Stimulated activated CD8-positive, alpha-beta memory T cell treated with anti-CD3 and anti-CD28 coated beads, Interleukin-2, amount 100 ng/mL, for 1 hour (primary cell): ENCODE measurements at places on chromosomes 6 and 20.

DNA sequence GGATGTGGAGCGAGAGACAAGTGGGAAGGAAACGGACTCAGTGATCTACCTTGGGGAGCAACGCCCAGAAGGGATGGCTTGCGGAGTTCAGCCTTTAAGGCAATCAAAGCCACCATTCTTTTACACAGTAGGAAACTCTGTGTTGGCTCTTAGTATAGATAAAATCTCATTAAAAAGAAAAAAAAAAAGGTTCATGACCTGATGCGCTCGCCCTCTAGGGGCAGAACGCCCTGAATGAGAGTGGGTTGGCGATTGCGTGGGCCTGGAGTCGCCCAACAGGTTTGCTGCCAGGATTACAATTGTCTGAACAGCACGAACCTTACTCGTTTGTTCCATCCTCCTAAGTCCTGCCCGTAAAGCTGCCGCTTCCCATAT, 1.2 kb downstream of the TPD52L1 start:
- no peak for DNase-seq

- no peak for DNase-seq
Observed at GRCh38 chr6:6900569-6901204, 207.1 kb upstream of the RREB1 start.

- no peak for DNase-seq
Observed at GRCh38 chr6:134074151-134075055, 22.0 kb upstream of the SLC2A12 start.

GRCh38 chr6:39951716-39952115, 17.5 kb upstream of the MOCS1 start:
- DNase-seq: no peak

- no peak for DNase-seq
Observed at GRCh38 chr6:6790891-6791290, 202.4 kb downstream of the LY86 start.

DNA sequence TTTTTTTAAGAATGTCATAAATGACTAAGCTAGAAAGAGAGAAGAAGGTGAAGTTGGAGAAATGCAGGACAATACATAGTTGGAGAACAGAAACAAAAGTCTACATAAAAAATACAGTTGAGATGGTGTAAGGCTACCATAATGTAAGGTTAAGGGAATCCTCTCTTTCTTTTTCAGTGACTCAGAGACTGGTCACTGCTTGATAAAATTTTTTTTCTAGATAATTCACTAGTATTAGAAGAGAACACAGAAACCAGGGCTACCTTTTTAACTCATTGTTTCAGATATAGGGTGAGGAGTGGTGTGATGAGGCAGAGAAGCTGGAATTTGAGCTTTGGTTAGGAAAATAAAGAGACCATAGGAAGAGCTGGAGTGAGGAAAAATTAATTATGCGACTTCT, 18.2 kb upstream of the EDN1 start:
- DNase-seq: no peak

DNA sequence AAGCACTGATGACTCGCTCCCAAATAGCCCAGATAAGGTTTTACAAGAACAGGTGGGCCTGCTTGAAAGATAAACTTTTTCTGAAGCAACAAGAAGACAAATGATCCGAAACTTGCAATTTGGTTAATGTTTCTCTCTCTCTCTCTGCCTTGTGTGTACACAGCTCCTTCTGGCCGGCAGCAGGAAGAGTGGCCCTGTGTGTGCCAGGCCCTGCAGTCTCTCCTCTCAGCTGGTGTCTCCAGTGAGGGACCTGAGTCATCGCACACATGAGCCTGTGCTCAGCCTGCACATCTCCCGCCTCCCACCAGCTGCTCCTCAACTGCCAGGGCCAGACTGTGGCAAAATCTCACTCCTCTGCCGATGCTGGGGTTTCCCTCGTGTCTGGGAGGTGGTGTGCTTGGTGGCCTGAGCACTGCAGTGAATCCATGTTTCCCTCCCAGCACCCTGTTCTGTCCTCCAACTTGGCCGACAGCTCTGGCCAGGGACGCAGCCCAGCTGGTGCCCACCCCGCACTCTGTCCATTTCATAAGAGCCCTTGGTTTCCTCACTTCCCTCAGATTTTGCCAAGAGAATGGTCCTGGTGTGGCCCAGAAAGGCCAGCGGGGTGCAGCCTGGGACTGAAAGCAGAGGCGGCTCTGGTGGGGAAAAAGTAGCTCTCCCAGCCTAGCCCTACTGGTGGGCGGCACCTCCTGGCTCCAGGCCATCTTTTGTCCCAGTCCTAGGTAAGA, 49.4 kb downstream of the ERMARD start:
- DNase-seq: no peak

DNA sequence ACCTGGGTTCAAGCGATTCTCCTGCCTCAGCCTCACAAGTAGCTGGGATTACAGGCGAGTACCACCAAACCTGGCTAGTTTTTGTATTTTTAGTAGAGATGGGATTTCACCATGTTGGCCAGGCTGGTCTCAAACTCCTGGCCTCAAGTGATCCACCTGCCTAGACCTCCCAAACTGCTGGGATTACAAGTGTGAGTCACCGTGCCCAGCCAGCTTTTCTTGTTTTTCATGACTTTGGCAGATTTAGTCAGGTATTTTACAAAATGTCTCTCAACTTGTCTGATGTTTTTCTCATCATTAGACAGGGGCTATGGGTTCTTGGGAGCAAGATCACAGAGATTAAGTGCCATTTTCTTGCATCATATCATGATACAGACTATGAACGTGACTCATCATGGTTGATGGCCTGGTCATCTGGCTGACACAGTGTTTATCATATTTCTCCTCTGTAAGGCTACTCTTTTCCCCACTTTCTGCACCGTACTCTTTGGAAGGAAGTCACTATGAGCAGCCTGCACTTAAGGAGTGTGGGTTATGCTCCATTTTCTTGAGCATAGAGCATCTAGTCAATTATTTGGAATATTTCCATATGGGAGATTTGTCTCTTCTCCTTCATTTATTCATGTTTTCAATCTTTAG, 67.8 kb downstream of the RNF182 start:
- DNase-seq: no peak

- peak; percentile 55 for DNase-seq
Observed at GRCh38 chr20:50478162-50478990, 31.8 kb upstream of the PTPN1 start.

GRCh38 chr20:42429761-42430458, 759.8 kb downstream of the PTPRT start:
- DNase-seq: no peak

GRCh38 chr6:85079761-85080160, 315.4 kb upstream of the TBX18 start:
- DNase-seq: no peak

DNA sequence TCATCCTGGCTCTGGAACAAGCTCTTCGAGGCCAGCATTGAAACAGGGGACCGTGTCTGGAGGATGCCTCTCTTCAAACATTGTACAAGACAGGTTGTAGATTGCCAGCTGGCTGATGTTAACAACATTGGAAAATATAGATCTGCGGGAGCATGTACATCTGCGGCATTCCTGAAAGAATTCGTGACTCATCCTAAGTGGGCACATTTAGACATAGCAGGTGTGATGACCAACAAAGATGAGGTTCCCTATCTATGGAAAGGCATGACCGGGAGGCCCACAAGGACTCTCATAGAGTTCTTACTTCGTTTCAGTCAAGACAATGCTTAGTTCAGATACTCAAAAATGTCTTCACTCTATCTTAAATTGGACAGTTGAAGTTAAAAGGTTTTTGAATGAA, 3.6 kb upstream of the CDKN1A start:
- DNase-seq: no peak

DNA sequence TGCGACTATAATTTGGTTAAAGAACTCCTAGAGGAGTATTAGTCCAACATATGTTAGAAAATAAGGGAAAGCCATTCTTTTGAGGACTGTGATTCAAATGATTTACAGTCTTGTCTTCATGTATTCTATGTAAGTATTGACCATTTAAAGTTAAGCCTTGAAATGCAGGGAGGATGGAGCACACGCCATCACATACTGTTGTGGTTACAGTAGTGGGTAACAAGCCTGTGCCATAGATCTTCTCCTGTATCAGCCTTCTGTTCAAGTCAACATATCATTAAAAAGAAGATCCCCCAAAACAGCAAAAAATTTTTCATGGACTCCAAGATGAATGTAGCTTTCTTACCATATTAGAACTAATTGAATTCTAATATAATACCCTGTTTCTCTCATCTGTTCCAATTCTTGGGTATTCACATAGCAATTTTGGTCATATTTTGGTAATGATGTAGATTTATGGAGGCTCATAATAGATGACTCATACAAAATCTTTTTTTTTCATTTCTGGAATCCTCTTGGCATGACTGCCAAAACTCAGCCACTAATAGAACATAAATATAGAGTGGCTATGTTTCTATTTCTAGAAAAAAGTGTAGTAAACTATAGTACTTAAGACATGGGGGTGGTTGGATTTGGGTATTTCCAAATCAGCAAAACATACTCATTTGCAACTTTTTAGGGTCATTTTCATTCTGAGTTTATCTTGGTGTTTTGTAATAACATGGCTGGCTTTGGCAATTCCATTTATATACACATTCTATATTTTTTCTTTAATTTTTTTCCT, 413.5 kb downstream of the BCKDHB start:
- DNase-seq: no peak

GRCh38 chr6:86456821-86457220, 480.5 kb upstream of the HTR1E start:
- DNase-seq: no peak

- no peak for DNase-seq
Observed at GRCh38 chr6:34375833-34376232, 16.6 kb downstream of the NUDT3 start.

GRCh38 chr6:148416330-148416965, 73.8 kb downstream of the SASH1 start:
- no peak for DNase-seq

GRCh38 chr20:10806539-10806938, 132.7 kb upstream of the JAG1 start:
- DNase-seq: no peak

DNA sequence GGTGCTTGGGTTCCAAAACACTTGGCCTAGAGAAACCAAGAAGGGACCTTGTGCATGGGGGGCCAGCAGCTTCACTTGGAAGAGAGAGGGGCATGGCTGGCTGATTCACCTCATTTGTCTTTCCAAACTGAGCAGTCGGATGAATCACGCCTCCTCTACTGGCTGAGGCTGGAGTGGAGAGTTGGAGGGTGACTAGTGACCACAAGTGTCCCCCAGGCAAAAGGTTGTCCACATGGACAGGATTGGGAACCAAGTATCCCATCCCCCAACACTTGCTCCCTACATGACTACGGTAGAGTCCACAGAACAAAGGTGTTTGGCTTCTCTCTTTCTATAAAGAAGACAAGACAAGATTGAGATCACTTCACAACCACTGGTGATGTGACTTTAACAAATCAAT, 875.6 kb downstream of the QKI start:
- no peak for DNase-seq

DNA sequence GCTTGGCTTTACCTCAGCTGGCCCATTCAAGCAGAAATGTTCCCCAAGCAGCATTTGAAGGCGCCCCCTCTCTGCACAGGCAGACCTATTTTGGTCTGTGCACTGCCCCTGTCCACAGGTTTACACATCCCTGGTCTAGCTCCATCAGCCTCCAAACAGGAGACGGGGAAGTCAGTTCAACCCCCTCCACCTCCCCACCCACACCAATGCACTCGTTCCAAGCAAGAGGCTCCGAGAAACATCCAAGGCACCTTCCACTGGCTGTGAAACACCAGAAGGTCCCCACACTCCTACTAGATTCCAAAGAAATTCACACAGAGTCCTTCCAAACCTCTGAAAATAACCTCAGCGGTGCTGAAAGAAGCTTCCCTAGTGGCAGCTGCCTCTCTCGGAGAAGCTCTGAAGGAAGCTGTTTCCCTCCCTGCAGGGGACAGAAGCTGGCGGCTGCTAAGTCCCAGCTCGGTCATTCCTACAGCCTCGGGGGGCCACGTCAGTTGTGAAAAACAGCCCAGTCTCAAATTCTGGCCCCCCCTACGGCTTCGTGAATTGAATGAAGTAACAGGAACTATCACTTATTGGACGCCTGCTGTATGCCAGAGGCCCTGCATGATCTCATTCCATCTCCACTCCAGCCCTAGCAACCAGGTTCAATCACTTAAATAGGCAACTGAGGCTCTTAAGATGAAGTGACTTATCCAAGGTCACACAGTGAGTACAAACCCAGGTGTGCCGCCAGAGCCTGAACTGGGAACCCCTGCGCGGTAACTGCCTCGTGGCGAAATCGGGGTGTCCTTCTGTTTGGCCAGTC, 815 bp downstream of the SPATA2 start:
- DNase-seq: no peak

DNA sequence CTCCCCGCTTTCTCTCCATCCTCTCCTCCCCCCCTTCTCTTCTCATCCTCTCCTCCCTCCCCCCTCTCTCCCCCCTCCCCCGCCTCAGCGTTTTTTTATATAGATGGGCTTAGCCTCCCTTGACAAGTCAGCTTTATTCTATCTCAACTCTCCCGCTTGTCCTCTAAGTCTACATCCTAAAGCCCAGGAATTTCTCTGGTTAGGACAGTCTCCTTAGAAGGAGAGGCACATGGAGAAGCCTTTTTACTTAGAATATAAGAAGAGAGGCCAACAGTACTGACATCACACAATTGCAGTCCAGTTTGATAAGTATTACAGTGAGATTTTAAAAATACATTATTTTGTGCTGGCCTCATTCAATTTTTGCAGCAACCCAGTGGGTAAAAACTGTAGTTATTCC, 83.5 kb downstream of the LYRM2 start:
- no peak for DNase-seq

- no peak for DNase-seq
Observed at GRCh38 chr6:35677456-35677855, 11.3 kb downstream of the FKBP5 start.

- no peak for DNase-seq
Observed at GRCh38 chr6:75762063-75762462, 13.0 kb downstream of the MYO6 start.

GRCh38 chr6:66796987-66797386, 1090.0 kb upstream of the EYS start:
- DNase-seq: no peak

- DNase-seq: no peak
Observed at GRCh38 chr6:22350109-22350508, 53.3 kb upstream of the PRL start.

GRCh38 chr6:38413102-38413800, 226.5 kb downstream of the BTBD9 start:
- no peak for DNase-seq

GRCh38 chr6:52361414-52361944, 472 bp upstream of the PAQR8 start:
- DNase-seq: peak; percentile 4

DNA sequence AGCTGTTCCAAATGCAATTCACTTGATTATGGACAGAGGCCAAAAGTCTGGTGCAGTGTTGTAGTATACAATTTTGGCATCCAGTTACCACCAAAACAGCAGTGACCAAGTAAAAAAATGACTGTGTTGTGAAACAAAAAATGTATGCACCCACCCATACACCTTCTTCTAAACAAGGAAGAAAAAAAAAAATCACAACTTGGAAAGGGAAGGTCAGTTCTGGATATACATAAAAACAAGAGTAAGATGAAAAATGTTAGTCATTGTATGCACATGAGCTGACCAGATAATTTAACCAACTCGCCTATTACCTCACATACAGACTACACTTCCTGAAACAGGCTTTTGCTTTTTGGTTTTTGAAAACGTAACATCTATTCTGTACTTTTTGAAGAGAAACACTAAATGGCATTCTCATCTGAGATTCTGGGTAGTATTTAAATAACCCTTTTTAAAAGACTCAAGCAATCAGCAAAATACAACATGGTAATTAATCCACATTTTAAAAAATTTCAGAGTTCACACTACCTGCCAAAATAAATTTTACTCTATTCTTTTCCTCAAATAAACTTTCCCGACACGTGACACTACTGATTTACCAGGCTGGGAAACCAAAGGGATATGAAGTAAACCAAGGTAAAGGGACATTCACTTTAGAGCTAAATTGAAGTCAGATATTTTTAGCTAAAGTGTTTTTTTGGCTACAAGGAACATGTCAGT, 141.6 kb upstream of the SHLD1 start:
- DNase-seq: no peak
